ENCODE measurements at places on chromosomes 5 and 9.

DNA sequence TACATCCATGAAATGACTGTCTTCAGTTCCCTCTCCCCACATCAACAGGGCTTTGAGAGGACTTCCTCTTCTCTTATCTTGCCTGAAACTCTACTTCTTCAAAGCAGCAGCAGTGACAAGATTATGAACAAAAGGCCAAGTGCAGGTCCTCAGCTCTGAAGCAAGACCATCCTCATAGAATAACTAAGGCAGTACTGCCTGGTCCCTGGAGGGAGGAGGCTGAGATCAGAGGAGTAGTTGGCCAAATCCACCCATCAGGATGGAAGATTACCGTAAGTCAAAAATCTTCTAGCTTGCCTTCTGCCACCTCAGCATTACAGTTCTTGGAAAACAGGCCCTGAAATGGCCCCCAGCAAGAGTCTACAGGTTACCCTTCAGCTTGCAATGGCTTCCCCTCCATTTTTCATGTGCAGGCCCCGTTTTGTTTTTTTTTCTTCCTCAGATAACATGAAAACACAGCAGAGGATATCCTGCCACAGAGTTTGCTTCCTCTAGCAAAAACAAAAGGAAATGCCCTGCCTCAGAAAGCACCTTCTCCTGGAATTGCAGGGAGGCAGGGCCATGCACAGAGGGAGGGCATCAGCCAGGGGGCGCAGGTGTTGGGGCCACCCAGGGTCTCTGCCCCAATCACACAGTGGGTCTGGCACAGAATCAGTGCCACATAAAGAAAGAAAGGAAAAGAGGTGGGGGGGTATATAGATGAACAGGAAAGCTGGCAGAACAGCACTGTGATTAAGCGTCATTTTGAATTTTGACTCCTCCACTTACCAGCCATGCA, 40.0 kb downstream of the KLHL3 start:
- DNase-seq = peak; percentile 72

DNA sequence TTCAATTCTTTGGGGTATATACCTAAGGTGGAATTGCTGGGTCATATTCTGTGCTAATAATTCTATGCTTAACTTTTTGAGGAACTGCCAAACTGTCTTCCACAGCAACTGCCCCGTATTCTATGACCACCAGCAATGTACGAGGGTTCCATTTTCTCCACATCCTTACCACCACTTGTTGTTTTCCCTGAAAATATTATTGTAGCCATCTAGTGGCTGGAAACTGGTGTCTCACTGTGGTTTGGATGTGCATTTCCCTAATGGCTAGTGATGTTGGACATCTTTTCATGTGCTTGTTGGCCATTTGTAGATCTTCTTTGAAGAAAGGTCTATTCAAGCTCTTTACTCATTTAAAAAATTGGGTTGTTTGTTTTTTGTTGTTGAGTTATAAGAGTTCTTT, 30.7 kb downstream of the MSX2 start:
- no peak for DNase-seq

- DNase-seq = no peak
Measured at GRCh38 chr5:85651731-85652130, 966.0 kb upstream of the COX7C start.

GRCh38 chr5:151771259-151772028, at the start of gene G3BP1:
TSS of gene G3BP1 (plus strand) at chr5:151771954. CDS start at chr5:151786621, 14,667 bp downstream.
- DNase-seq = peak; percentile 98

- no peak for DNase-seq
Measured at GRCh38 chr5:133807348-133807747, 161.1 kb downstream of the C5orf15 start.

GRCh38 chr5:135213027-135213386, 179.0 kb upstream of the PITX1 start:
- no peak for DNase-seq
